H1 (cell line): ENCODE measurements at places on chromosomes 1 and 21. TPM values are rescaled to one million over a fixed set of nuclear protein-coding genes. Genes with fewer than 3 reads are reported as not detected.

The F5 gene
- 0.04 TPM in 1 of 2 replicates, not detected in the other for total RNA-seq

The VHLL gene
- not detected in 2 replicates for total RNA-seq

The POU3F1 gene
- total RNA-seq = 10.8 and 11.6 TPM in 2 replicates

The HRNR gene
- not detected in 2 replicates for total RNA-seq

DNA sequence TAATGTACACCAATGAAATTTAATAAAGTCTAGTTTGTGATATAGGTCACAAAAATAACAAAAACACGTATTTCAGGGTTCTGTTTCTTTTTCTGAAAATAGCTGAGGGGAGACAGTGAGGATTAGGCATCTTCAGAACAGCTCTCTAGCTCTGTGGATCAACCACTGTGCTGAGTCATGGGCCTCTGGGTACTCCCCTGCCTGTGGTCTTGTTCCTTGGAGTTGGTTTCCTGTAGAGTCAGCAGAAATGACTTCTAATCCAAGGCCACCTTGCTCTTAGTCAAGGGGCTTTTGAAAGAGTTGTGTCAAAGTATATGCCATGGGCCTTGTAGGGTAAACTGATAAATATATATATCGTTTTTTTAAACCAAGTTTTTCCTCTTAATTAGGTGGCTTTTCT, 141.8 kb upstream of the ZRANB2 start:
- no peaks in the 10 kb centered on the region for H3K4me1 ChIP-seq
- H3K36me3 ChIP-seq = no peaks in the 10 kb centered on the region
- H3K4me3 ChIP-seq = no peak overlapping the region
- H3K27me3 ChIP-seq = no peaks in the 10 kb centered on the region

DNA sequence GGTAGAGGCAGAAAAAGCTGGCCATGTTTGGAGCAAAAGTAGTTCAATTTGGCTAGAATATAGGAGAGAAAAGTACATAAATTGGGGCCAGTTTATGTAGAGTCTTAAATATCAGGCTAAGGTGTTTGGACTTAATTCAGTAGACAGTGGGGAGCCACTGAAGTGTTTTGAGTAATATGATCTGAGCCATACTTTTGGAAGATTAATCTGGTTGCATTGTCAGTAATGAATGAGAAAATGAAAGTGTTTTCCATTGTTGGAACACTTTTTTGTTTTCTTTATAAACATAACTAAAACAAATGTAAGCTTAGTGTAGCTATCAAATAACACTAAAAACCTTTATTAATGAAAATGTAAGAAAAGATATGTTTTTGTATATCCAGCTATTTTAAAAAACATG, 42.1 kb downstream of the POU2F1 start:
- no peaks in the 10 kb centered on the region for H3K27me3 ChIP-seq
- H3K4me1 ChIP-seq = no peaks in the 10 kb centered on the region
- no peak overlapping the region for H3K27ac ChIP-seq
- H3K4me3 ChIP-seq = no peak overlapping the region
- DNase-seq = no peak

- no peaks in the 10 kb centered on the region for H3K36me3 ChIP-seq
- H3K27ac ChIP-seq = no peak overlapping the region
- H3K4me3 ChIP-seq = no peak overlapping the region
- no peaks in the 10 kb centered on the region for H3K4me1 ChIP-seq
These were observed 372.2 kb downstream of the MRPL39 start for GRCh38 chr21:25234857-25235801.

DNA sequence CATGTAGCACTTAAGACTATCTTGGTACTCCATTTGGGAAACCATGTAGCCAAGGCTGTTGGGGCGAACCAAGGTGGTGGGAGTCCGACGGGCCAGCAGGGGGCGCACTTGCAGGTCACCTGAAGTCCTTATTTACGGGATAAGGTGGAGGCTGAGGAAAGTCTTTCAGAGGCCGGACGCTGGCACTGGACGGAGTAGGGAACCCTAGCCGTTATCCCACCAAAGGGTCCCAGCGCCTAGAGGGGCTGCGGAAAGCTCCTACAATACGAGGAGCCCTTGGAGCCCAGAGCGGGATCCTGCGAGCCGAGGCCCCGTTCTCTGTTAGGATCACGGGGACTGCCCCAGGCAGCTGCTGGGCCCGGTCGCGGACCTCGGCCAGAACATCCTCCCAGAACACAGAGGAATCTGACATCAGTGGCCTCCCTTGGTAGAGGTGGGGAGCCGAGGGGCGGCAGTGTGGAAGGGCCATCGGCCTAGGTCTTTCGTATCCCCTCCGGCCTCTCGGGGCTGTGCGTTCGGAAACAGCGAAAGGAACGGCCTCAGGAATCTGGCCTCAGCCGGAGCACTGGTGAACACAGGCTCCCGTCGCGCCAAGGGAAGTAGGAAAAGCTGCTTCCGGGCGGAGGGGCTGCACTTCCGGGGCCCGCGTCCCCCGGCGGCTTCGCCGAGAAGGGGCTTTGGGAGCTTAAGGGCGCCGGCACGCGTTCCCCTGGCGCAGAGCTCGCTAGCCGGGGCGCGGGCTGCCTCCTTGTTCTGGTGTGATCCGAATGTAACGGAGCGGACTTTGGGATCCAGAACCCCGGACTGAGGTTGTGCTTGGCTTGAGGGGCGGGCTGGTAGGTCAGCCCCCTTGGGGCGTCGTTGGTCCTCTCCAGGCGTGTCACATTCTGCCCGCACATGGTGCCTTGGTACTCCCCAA, 29.9 kb upstream of the RPTN start:
- H3K4me3 ChIP-seq = no peak overlapping the region
- DNase-seq = no peak
- no peak overlapping the region for H3K27ac ChIP-seq
- H3K27me3 ChIP-seq = 0 out of 2 replicates have a peak, but pooled peaks cover 2% of the 10 kb centered on the region
- H3K36me3 ChIP-seq = no peaks in the 10 kb centered on the region

GRCh38 chr1:182453631-182454030, 3.7 kb downstream of the RGSL1 start:
- DNase-seq = no peak
- no peaks in the 10 kb centered on the region for H3K27me3 ChIP-seq
- H3K27ac ChIP-seq = no peak overlapping the region

DNA sequence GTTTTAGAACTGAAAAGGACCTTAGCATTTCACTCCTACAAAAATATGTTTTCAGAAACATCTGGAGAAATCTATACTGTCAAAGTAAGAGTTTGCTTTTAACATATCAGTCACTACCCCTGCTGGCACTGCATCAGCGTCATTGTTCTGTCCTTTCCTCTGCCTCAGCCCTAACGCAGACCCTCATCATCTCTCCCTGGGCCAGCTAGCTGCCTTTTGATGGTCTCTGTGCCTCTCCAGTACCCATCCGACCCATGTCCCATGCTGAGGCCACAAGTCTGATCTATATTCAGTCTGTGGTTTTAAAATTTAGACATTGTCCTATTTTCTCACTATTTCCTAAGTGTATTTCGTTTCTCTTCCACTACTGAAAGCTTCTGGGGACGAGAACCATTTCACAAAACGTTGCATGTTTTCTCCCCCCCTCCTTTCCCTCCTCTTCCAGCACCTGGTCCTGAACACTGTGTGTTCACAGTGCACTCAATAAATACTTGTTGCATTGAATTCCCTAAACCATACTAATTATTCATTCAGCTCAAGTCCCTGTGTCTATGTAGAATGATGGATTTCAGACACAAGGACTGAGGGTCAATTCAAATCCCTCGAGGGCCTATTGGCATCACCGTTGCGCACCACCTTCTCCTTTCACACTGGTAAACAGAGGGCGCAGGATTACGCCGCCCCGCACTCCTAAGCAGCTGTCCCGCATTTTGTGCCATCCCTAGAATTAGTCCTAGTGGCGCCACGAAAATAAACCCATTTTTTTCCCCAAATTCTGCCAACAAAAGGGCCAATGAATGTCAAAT, 53.4 kb downstream of the CD2 start:
- H3K27me3 ChIP-seq = no peaks in the 10 kb centered on the region
- H3K4me3 ChIP-seq = no peak overlapping the region
- no peaks in the 10 kb centered on the region for H3K36me3 ChIP-seq
- no peak overlapping the region for H3K27ac ChIP-seq
- DNase-seq = no peak

- H3K4me1 ChIP-seq = no peaks in the 10 kb centered on the region
- H3K4me3 ChIP-seq = no peak overlapping the region
- no peak overlapping the region for H3K27ac ChIP-seq
- H3K36me3 ChIP-seq = no peaks in the 10 kb centered on the region
These were observed 9.2 kb upstream of the RXRG start for GRCh38 chr1:165454091-165454610.

GRCh38 chr1:53616927-53617326, 122.0 kb downstream of the GLIS1 start:
- H3K4me3 ChIP-seq = no peak overlapping the region
- H3K4me1 ChIP-seq = peaks cover 2% of the 10 kb centered on the region; the same call in 1 of the 2 replicates
- H3K27me3 ChIP-seq = no peaks in the 10 kb centered on the region
- H3K27ac ChIP-seq = no peak overlapping the region
- DNase-seq = no peak

GRCh38 chr1:45346473-45346872, 6.2 kb upstream of the MUTYH start:
- H3K4me1 ChIP-seq = no peaks in the 10 kb centered on the region
- H3K27me3 ChIP-seq = no peaks in the 10 kb centered on the region
- H3K36me3 ChIP-seq = peaks cover 39% of the 10 kb centered on the region
- H3K4me3 ChIP-seq = no peak overlapping the region
- H3K27ac ChIP-seq = no peak overlapping the region

DNA sequence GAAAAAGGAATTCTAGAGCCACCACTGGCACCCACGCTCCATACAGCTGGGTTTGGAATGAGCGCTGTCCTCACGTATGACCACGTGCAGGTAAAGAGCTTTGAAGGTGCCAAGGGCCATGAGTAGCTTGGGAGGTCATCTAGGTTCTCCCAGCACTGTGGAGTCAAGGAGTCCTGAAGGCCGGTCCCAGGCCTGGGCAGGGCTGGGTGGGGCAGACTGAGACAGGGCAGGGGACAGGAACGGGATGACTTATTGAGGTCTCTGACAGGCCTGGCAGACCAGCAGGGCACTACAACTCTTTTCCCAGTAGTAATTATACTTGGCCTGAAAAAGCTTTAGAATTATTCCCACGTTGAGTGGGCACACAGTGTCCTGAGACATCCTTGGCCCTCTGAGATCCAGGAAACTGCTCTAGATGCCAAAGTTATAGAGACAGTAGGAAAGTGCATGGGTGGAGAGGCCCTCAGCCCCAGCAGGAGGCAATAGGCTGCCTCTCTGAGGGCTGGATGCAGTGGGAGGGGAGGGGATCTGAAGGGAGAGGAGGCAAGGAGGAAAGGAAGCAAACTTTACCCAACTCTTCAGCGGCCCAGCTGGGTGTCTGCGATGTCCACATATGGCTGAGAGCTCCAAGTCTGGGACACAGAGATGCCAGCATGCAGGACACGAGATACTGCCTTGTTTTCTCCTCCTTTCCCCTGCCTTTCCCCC, 1.8 kb upstream of the CDA start:
- no peaks in the 10 kb centered on the region for H3K27me3 ChIP-seq
- no peak for DNase-seq
- no peaks in the 10 kb centered on the region for H3K36me3 ChIP-seq
- no peak overlapping the region for H3K4me3 ChIP-seq

GRCh38 chr1:221635305-221635704, 106.6 kb downstream of the DUSP10 start:
- H3K27ac ChIP-seq = no peak overlapping the region
- H3K27me3 ChIP-seq = no peaks in the 10 kb centered on the region
- no peaks in the 10 kb centered on the region for H3K4me1 ChIP-seq
- DNase-seq = no peak
- H3K4me3 ChIP-seq = no peak overlapping the region

DNA sequence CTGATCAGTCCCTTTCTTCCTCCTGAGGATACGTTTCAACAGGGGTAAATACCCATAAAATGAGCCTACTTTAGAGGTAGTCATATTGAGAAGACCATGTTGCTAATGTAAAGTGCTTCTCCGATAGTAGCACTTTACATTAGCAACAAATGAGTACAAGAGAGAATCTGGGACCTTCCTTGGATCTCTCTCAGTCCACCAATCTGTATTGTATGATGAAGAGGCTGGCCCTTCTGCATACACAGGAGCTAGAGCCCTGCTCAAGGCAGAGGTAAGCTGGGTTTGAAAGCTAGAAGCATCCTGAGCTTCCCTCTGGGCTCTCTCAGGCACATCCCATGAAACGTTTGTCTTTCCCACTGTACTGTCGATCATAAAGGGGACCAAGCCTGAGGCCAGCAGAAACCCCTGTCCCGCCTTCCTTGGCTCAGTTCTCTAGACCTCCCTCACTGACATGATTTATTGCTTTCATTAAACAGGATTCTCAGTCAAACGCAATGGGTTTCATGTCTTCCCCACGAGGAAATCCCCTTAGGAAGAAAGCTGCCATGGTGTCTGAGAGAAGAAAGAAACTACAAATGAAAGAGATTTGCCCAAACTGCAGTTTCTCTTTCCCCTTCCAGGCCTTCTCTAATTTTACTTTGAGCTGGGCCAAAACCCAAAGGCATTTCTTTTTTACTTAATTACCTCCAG, 62.8 kb upstream of the BCAR3 start:
- DNase-seq = no peak
- no peak overlapping the region for H3K4me3 ChIP-seq
- no peaks in the 10 kb centered on the region for H3K4me1 ChIP-seq
- no peaks in the 10 kb centered on the region for H3K27me3 ChIP-seq

GRCh38 chr1:45205910-45206721, at the start of gene ZSWIM5:
TSS of gene ZSWIM5 (minus strand) at chr1:45206605. CDS start at chr1:45206350, 255 bp downstream.
- H3K4me3 ChIP-seq = peak within 1 kb of the TSS; percentile 92
- peaks cover 22% of the 10 kb centered on the region for H3K27me3 ChIP-seq
- no peaks in the 10 kb centered on the region for H3K36me3 ChIP-seq
- no peaks in the 10 kb centered on the region for H3K4me1 ChIP-seq

DNA sequence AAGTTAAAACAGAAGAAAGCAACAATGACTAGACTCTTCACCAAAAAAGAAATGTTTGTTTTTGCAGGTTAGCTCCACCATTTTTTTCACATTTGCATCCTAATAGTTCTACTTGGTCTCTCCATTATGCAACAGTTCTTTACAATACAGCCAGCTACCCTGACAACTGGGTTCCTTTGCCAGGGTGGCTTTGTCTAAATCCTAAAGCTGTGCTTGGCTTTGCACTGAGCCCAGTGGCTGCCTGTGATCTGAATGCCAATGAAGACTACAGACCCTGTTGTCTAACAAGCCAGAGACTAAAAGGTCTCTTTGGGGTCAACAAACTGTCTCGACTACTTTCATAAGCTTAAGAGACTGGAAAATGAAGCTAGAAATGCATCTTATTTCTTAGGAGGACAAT, 112.0 kb downstream of the AKT3 start:
- no peak for DNase-seq
- peaks cover 21% of the 10 kb centered on the region; the same call in 1 of the 2 replicates for H3K4me1 ChIP-seq
- H3K4me3 ChIP-seq = peak overlapping the region; percentile 14; the same call in 1 of the 2 replicates
- peaks cover 3% of the 10 kb centered on the region; the same call in 1 of the 2 replicates for H3K36me3 ChIP-seq
- H3K27ac ChIP-seq = no peak overlapping the region
